ENCODE measurements at places on chromosomes 12 and 14.

DNA sequence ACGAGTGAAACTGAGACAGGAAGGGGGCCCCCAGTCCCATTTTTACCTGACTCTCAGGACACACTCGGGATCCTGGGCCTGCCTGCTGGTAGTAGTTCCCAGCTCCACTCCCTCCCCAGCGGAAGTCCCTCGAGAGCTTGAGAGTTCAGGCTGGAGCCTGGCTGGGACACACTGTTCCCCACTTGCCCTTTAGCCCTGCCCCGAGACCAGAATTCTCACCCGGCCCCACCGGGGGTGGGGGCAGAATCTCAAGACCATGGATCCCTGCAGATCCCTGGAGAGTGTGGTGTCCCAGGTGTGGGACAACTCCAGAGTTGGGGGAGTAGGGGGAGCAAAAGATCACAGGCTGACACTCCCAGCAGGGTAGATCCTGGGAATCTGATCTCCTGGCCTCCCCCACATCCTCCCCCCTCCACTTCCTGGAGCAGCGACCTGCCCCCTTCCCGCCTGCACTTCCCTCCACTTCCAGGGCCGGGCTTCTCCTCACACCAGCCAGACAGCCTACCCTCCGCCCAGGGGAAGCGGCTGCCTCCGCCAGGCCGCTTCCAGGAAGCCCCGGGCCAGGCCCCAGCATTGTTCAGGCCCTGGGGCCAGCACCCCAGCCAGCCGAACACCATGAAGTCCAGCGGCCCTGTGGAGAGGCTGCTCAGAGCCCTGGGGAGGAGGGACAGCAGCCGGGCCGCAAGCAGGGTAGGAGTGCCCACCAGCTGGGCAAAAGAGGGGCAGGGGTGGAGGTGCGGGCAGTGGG lies at the start of gene TNS2:
TSS of gene TNS2 (plus strand) at position 495 of the 748 bp plus-strand sequence. CDS start at position 616, 121 bp downstream.
- DNase-seq, result no peak

GRCh38 chr14:31118892-31119291 lies 88.7 kb downstream of the HECTD1 start:
- DNase-seq, result no peak

- no peak for DNase-seq
These were observed 39.7 kb downstream of the FMNL3 start for GRCh38 chr12:49667325-49668090.

DNA sequence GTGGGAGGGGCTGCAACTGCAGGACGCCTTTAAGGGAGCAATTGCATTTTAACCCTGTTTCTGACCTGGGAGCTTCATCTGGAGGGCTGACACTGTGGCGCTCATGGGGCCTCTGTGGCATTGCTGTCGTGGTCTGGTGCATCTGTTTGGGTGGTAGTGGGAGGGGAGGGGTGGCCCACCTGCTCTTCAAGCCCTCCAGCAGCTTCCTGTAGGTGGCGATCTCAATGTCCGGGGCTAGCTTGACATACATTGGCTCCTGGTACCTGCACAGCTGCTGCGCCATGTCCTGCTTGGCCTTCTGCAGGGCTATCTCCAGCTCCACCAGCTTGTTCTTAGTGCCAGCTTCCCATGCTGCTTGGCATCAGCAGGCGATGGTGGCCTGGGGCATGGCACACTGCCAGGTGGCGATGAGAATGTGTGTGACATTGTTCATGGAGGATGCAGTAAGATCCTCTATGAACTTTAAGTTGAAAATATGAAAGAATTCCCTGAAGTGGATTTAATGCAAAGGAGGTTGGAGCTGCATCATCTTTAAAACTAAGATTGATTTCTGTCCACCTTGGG lies 7.7 kb upstream of the KRT82 start:
- no peak for DNase-seq

- no peak for DNase-seq
These were observed 310.5 kb downstream of the ETNK1 start for GRCh38 chr12:22935501-22935900.

DNA sequence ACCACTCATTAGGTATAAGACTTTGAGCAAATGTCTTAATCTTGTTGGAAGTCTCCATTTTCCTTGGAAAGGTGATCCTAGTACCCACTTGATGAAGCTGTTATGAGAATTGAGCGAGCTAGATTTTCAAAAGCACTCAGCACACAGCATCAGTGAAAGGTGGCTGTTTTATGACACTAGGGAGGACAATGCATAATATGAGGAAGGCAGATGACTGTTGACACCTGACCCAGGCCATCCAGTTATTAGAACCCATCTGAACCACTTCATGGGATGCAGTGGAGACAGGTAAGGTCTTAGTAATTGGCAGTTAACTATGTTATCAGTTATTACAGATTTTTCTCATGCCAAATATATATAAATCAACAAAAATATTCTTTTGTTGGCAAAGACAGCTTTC lies 369.9 kb upstream of the PDE3A start:
- no peak for DNase-seq

- no peak for DNase-seq
These were observed 87.9 kb upstream of the BCL11B start for GRCh38 chr14:99359906-99360305.

- DNase-seq, result no peak
These were observed 7.5 kb downstream of the NTF3 start for GRCh38 chr12:5439371-5439771.

- no peak for DNase-seq
These were observed 307.0 kb downstream of the GLT1D1 start for GRCh38 chr12:129160282-129160681.

- DNase-seq, result no peak
These were observed 31.5 kb upstream of the SRP54 start for GRCh38 chr14:34951286-34951685.

DNA sequence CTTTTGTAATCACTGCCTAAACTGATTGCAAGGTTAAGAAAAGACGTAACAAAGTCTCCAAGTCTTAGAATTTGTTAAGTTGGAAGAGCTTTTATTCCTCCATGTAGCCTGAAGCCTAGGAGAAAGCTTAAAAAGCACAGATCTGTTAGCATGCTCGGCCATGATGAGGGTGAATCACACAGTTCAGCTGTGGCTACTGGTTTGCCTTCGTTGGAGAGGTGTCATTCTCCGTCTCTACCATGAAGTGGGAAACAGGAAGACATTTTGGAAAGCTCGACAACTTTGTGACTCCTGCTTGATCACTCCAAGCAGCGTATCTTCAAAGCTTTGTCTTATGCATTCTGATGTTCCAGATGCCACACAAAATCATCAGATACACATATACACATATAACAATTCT lies 27.1 kb downstream of the DCP1B start:
- no peak for DNase-seq

DNA sequence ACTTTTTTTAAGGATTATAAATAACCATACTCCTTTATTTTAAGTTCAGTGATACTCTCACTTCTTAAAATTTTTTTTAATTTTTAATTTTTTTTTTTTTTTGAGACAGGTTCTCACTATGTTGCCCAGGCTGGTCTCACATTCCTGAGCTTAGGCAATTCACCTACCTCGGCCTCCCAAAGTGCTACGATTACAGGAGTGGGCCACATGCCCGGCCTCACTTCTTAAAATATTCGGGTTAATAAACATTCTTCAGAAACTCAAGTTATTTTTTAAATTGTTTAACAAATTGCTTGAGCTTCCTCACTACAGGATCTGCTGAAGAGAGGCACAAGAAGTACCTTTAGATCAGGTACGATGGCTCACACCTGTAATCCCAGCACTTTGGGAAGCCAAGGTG lies 4.3 kb upstream of the SRP54 start:
- DNase-seq, result no peak

- DNase-seq, result no peak
These were observed 25.9 kb upstream of the BLTP3B start for GRCh38 chr12:100168562-100168961.

DNA sequence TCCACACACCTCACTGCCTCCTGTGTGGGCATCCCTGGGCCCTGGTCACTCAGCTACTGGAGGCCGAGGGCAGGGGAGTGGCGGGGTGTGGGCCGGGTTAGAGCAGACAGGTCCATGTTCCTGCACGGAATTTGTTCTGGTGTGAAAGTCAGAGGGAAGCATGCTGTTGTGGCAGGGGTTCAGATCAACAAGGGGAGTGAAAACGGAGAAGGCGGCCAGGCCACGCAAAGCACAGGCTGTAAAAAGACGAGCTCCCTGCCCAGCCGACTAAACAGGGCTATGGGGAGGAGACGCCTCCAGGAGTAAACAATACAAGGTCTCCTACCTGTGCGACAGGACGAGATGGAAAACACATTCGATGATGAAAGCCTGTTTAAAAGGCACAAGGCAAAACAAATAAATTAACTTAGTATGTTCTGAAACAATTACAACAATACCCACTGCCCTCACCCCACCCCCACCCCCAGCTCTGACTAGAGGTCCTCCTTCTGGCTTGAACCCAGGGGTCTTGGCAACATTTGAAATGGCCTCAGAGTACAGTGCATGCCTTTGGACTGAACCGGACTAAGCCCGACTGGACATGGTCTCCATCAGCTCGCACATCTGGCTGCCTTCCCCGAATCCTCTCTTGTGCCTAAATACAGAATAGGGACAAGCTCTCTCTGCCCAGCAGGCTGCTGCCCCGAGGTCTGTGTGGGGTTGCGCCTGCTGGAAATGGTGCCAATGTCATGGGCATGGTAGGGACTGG lies 274.9 kb upstream of the DIO3 start:
- no peak for DNase-seq

GRCh38 chr12:75011120-75011519 lies 198.5 kb downstream of the KCNC2 start:
- no peak for DNase-seq

GRCh38 chr12:32454075-32454474 lies 54.7 kb downstream of the FGD4 start:
- no peak for DNase-seq

- DNase-seq, result no peak
These were observed 7.8 kb downstream of the LHX5 start for GRCh38 chr12:113463746-113464451.

- DNase-seq, result no peak
These were observed 98.6 kb upstream of the FKBP4 start for GRCh38 chr12:2696136-2696535.

DNA sequence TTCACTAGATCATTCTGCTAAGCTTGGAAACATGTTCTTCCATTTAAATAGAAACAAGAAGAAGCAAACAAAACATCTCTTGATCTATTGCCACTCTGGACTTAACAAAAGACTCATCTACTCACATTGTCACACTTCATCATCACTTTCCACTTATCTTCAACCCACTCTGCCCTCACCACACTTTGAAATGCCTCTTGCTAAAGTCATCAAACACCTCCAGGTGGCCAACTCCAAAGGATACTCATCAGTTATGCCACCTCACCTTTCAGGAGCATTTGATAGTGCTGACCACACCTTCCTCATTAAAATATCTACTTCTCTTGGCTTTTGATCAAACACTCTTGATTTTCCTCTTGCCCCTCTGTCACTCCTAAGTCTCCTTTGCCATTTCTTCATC lies 7.2 kb downstream of the EFCAB11 start:
- DNase-seq, result no peak

GRCh38 chr12:94839347-94839746 lies 164.2 kb downstream of the NDUFA12 start:
- DNase-seq, result no peak

GRCh38 chr12:31773223-31773750 lies 44.5 kb upstream of the AMN1 start:
- DNase-seq, result no peak
